ENCODE measurements at places on chromosomes 6 and 20.

DNA sequence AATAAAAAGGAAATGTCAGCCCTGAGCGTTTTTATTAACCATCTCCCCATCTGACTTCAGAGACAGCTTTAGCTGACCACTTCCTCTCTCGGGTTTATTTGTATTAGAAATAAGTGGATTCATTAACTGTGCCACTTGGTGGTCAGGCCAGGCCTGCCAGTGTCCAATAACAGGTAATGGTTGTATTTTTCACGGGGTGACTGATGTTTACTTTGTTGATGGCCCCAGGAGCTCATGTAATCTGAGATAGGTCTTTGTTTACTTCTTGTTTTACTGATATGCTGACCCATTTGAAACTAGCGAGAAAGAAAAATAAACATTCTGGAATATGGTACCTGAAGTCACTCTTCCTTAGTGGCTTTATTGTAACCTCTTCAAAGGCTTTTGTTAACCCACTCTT lies 504.3 kb upstream of the SLC35B3 start:
- no peak for DNase-seq

GRCh38 chr6:10434235-10434634 lies 19.4 kb upstream of the TFAP2A start:
- no peak for DNase-seq

- DNase-seq = no peak
Measured at GRCh38 chr6:170046791-170047626, 243.9 kb downstream of the DLL1 start.

DNA sequence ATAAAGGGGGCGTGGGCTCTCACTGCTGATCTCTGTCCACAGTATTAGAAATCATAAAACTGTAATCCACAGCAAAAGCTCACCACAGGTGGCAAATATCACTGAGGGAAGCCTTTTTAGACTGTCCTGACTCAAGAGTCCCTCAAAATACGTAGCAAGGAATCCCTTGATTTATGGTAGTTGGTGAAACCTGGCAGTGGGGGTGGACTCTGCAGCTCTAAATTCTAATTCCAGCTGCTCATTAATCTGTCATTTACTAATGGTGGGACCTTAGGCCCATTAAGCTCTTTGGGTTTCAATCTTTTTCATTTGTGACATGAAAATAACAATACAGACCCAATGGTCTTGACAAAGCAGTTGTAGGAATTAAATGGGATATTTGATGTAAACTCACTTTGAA lies 32.3 kb downstream of the GMDS start:
- DNase-seq = no peak

- DNase-seq = no peak
Measured at GRCh38 chr20:20849161-20849560, 136.7 kb upstream of the RALGAPA2 start.

GRCh38 chr6:64280569-64280968 lies 645.0 kb downstream of the PHF3 start:
- peak; percentile 3 for DNase-seq

- DNase-seq = no peak
Measured at GRCh38 chr6:137536104-137536773, 42.0 kb upstream of the OLIG3 start.

DNA sequence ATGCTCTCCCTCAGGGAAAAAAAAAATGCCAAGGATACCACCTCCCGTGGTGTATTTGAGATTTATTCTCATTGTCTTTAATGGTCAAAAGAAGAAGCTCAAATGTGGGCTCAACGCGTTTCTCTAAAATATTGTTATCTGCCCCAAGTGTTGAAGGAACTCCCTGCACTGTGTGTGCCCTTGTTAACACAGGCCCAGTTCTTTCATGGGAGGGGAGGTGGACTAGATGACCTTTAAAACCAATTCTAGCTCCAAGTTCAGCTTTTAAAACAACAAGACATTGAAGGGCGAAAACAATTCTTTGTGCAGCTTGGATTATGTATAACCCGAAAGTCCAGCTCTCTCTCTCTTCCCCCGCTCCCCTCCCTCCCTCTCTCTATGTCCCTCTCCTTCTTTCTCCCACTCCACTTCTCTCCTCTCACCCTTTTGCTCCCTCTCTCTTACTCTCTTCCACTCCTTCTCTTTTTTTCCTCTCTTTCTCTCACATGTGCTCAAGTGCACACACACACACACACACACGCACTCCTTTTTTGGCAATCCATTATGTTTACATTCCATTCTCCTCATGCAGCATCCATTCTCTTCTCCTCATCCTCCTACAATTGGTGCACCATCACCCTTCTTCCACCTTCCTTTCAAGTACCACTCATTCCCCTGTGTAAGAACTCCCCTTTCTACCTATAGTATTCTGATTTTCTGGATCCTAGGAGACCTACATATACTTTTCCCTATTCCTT lies 8.5 kb downstream of the HLA-DMB start:
- peak; percentile 60 for DNase-seq

GRCh38 chr6:107110200-107110599 lies 5.1 kb downstream of the BEND3 start:
- no peak for DNase-seq

GRCh38 chr6:156345700-156346099 lies 431.5 kb upstream of the ARID1B start:
- no peak for DNase-seq

- no peak for DNase-seq
Measured at GRCh38 chr20:38125157-38126056, 39.7 kb downstream of the TGM2 start.

- DNase-seq = no peak
Measured at GRCh38 chr6:32882879-32883250, 28.9 kb downstream of the PSMB9 start.

DNA sequence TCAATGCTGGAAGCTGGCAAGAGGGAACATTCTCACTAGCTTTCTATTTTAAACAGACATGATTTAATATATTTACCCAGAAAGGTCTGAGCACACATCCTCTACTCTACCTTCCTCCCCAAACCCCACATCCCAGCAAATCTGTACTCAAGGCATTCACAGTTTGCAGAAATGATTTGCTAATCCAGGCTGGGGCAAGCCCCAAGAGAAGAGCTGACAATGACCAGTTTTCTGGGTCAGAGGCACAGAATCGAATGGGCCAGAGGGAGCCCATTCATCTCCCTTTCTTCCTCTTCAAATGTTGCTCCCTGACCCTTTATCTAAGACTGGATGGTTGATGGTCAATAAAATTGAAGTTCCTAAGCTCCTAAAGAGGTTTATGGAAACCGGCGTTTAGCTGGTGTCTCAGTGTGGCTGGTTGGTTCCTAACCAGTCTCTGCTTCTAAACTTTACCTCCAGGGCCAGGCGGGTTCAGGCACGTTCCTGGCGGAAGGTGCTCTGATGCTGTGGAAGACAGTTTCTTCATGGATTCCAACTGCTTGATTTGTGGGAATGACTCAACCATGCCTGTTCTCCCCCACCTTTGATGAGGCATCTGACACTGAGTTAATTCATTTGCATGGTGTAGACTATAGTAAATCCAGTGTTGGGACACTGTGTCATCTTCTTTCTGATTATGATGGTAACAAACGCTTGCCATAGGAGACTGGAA lies 96.4 kb upstream of the IYD start:
- no peak for DNase-seq

- DNase-seq = no peak
Measured at GRCh38 chr6:160344271-160344670, 3.9 kb upstream of the SLC22A3 start.

GRCh38 chr20:53706466-53707370 lies 113.1 kb upstream of the ZNF217 start:
- no peak for DNase-seq

- DNase-seq = no peak
Measured at GRCh38 chr6:32643904-32644303, 6.7 kb downstream of the HLA-DQA1 start.

- DNase-seq = no peak
Measured at GRCh38 chr6:156909212-156910010, 132.2 kb downstream of the ARID1B start.

- DNase-seq = no peak
Measured at GRCh38 chr20:46580613-46581205, 30.3 kb upstream of the OCSTAMP start.

DNA sequence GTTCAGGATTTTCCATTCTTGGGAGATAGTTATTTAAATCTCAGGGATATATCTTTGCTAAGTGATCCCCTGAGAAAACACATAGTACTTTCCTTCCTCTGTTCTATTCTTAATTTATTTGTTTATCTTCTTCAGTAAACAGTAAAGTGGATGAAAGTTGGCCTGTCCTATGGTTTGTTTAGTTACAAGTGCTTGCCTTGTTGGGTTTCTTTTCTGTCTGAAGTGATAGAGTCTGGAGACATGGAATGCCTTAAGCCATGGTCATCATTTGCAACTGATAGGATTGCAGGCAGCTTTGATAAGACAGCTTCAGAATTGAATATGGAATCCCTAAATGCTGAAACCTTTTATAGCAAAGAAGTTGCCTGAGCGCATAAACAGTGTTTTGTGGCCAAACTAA lies 4.9 kb downstream of the ADGRG6 start:
- no peak for DNase-seq
